NCI-H345 (cell line): ENCODE measurements at places on chromosomes 7 and 10.
A peak's percentile ranks its signal among the peaks of the same experiment; 100 is the strongest.

- DNase-seq: no peak
These were observed 49.5 kb upstream of the CALD1 start for GRCh38 chr7:134729895-134730294.

DNA sequence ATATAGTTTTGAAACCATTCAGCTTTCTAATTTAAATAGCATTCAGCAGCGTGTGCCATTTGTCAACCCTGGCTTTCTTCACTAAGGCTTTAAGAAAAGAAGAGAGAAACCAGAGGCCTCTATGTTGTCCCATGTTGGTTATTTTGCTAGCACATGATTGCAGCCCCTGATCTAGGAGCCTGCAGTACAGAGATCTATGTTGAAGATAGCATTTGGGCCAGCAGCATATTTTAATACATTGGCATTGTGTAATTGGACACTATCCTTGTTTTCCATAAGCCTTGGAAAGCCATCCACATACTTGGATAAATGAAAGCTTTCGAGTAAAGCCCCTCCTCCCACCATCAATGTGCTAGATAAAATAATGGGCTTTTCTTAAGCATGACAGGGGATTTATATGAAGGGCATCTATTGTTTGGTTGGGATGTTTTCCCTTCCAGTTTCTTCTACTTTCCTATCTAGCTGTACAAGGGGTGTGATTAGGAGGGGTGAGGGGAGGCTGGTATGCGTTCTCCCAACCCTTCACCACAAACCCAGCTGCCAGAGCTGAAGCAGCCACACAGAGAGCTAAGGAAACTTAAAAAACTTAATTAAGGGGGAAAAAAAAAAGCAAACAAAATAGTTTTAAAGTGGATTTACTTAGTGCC, 23.1 kb upstream of the SDHAF3 start:
- DNase-seq: no peak

DNA sequence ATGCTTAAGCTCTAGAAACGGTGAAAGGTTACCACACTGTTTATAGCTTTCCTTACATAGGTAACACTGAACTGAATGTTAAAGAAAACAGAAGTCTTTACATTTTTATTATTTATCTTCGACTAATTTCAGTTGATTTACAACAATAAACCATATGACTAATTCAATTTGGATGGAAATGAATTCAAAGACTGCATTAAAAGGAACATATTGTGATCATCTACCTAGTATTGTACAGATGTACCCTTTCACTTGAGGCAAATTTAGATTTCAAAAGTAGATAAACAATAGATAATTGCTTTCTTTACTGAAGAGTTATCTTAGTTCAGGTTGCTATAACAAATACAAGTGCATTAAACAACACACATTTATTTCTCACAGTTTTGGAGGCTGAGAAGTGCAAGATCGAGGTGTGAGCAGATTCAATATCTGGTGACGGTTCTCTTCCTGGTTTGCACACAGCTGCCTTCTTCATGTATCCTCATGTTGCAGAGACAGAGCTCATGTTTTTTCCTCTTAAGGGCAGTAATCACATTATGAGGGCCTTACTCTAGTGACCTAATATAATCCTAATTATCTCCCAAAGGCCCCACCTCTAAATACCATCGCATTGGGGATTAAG, 15.0 kb upstream of the ARMC3 start:
- DNase-seq: peak; percentile 29

DNA sequence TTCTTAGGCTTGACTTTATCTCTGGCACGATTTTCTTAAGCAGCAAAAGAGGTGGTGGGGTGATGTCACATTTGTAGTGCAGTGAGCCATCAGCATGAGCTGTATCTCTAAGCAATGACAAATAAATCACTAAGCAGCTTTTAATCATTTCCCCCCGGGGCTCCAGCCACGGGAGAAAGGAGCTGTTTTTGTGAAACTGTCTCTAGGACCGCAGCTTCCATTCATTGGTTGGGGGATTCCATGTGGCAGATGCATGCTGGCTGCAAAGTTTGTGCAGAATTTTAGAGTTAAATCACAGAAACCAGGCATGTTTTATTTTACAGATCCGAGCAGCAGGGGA, 464 bp downstream of the KIAA1217 start:
- DNase-seq: no peak

- no peak for DNase-seq
These were observed 762.7 kb upstream of the PHF14 start for GRCh38 chr7:10211016-10211415.
